ENCODE measurements at places on chromosomes 2 and 18.

GRCh38 chr2:1757567-1757966 lies 13.3 kb upstream of the PXDN start:
- no peak for DNase-seq

GRCh38 chr2:19787134-19787533 lies 114.6 kb downstream of the TTC32 start:
- DNase-seq, result no peak

DNA sequence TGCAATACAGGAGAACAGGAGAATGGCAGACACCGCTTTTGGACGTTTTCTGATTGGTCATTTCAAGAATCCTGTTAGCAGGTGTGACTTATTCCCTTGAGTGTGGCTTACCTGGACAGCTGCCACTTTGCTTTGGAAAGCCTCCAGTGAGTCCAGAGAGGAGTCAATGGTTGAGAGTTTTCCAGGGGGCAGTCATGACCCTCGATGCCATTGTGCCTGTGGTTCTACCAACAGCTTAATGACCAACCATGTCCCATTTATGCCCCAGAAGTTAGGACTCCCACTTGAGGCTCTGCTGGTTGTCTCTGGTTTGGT lies 12.4 kb downstream of the IGFBP2 start:
- no peak for DNase-seq

DNA sequence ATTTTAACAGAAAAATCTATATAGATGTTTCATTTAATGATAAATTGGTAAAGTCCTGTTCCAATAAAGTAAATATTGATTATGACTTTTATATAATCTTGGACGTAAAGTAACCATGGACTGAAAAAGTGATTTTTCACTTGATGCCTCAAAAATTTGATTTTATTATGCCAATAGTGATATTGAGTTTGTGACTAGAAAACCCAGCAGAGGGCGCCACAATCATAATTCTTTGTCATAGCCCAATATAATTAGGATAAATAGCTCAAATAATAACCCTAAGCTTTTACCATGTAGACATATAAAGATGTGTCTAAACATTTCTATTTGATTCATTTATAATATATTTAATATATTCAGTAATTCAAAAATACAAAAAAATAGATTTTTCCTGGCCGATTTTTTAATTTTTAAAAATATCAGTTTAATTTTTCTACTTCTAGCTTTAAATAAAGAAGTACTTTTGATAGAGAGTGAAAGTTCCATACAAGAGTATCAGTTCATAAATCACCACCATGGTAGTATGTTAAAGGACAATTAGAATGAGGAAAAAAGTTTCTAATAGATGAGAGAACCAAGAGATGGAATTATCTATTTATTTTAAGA lies 30.7 kb downstream of the CAMKMT start:
- DNase-seq, result no peak

DNA sequence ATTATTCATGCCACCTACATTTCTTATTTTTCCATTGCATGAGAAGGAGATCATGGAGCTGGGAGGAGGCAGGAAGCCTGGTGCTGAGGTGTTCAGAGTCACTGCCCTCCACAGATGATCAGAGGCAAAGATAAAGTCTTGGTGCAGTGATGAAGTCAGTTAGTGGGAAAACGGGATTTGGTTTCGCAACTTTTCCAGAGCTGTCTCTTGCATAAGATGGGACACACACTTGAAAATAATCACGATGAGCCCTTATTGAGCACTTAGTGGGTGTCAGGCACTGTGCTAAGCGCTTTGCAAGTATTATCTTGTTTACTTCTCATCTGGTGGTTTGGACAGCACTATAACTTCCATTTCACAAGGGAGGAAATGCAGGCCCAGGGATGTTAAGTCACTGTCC lies 222.1 kb upstream of the SMAD2 start:
- no peak for DNase-seq

GRCh38 chr2:15069149-15069548 lies 436.6 kb downstream of the LRATD1 start:
- no peak for DNase-seq

DNA sequence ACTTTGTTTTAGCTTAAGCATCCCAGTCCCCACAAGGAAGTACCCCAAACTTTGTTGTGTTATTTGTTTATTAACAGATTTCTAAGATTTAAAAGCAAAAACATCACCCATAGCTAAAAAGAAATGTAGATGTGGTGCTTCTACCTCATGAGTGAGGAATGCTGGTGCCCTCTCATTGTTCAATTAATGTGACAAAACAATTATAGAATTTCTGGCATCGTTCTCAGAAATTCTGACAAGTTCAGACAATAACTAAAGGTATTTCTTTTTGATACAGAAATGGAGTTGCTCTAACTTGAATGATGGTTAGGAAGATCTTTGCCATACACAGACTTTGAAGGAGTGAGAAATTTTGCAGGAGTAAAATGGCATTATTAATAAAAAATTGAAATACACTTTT lies 42.9 kb downstream of the SPRED2 start:
- no peak for DNase-seq

- DNase-seq, result no peak
These were observed 1.3 kb downstream of the ZNF521 start for GRCh38 chr18:25350489-25351251.

- DNase-seq, result no peak
These were observed 416.5 kb upstream of the KCNH7 start for GRCh38 chr2:163255086-163255485.

- no peak for DNase-seq
These were observed 479.1 kb upstream of the NRXN1 start for GRCh38 chr2:51511002-51511401.

- DNase-seq, result no peak
These were observed 368.8 kb downstream of the LNPK start for GRCh38 chr2:175633227-175633626.

- no peak for DNase-seq
These were observed 1278.5 kb upstream of the ZEB2 start for GRCh38 chr2:145798419-145798818.

DNA sequence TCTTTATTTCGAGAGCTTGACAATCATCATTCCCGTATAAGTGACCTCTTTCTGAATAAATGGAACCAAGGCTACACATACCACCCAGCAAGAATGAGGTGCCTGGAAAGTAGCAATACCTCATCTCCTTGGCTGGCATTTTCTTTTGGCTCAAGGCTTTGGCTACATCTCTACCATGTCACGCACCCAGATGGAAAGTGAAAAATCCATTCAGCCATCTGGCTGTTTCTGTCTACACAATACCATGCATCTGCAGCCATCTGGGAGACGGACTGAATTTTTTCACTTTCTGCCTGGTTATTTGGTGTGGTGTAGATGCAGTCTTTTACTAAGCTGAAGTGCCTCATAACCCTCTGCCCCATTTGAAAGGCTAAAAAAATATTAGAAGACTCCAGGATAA lies 566.9 kb downstream of the BCL11A start:
- DNase-seq, result no peak

- DNase-seq, result no peak
These were observed 24.6 kb downstream of the THAP4 start for GRCh38 chr2:241612156-241613016.

- DNase-seq, result no peak
These were observed 14.9 kb upstream of the FAP start for GRCh38 chr2:162258169-162258568.

GRCh38 chr2:42918671-42919318 lies 126.4 kb upstream of the HAAO start:
- no peak for DNase-seq

- no peak for DNase-seq
These were observed 96.8 kb upstream of the MBOAT2 start for GRCh38 chr2:9100080-9100876.

DNA sequence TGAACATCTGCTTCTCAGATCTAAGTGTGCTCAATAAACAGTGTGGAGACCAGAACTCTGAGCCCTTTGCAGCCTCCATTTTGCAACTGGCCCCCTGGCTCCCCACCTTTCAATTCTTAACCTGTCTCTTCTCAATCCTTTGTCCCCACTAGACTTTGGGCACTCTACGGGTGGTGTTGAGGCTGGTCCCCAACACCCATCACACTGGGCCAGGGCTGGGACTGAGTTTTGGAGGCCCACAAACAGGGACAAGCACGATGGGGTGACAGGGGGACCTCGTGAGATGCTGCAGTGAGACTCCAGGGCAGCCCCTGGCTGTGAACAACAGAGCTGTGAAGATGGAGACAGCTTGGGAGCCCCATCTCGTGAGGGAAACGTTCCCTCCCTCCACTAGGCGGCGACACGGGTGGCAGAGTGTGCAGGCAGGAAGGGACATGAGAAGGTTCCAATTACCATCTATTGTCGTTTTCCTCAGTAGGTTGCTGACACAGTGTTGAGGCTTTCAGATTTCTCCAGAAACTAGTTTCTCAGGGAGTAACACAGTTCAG lies 1.2 kb downstream of the ANKMY1 start:
- no peak for DNase-seq

DNA sequence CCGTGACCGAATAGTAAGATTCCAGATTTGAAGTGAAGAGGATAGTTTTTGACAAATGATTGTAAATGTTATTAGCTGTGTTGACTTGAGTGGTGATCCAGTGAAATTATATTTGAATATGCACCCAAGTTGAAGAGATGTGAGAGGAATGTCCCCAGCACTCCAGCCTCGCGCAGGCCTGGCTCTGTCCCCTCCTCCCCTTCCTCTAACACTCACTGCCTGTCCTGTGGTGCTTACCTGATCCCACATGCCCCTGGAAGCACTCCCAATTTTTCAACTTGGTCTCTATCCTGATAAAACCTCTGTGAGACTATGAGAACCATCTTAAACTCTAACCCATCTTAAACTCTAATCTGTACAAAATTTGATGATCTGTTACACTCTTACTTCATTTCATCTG lies 154.7 kb upstream of the LRP1B start:
- DNase-seq, result no peak

DNA sequence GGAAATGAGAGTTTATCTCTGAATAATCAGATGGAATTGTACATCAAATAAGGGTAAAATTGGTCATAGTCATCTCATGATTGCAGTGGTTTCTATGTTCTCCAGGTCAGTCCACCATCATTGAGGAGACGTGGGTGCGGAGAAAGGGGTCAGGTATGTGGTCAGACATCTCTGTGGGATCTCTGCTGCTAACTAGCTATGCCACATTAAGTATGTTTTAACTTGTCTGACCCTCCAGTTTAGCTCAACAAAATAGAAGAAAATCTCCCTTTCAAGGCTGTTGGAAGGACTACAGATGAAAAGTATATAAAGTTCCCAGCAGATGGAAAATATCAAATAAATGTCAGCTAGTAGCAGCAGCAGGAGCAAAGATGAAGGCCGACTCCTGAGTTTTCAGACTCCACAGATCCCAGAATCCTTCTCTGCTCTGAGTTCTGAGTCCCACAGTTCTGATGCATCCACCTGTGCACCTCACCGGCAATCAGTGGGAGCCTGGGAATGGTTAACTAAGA lies 106.6 kb upstream of the CYP1B1 start:
- DNase-seq, result no peak

GRCh38 chr2:25204190-25204838 lies 35.9 kb upstream of the POMC start:
- no peak for DNase-seq

GRCh38 chr18:76433788-76434187 lies 61.3 kb downstream of the ZNF516 start:
- DNase-seq, result no peak

GRCh38 chr18:74914052-74914591 lies 294.8 kb downstream of the PTGR3 start:
- DNase-seq, result no peak
